Mesangial cell (primary cell): ENCODE measurements at places on chromosomes 6 and 20. TPM values are rescaled to one million over a fixed set of nuclear protein-coding genes. Genes with fewer than 3 reads are reported as not detected.

EPPIN gene
- not detected in 2 replicates for total RNA-seq

PHF10 gene
- 14.0 and 17.0 TPM in 2 replicates for total RNA-seq

DNAH8 gene
- total RNA-seq = under 0.01 TPM in 1 of 2 replicates, not detected in the other

LRRC1 gene
- total RNA-seq = 6.4 and 15.1 TPM in 2 replicates

ZSCAN9 gene
- total RNA-seq = 8.1 and 11.8 TPM in 2 replicates

ZNF391 gene
- total RNA-seq = 0.81 and 1.9 TPM in 2 replicates

WFDC5 gene
- total RNA-seq = not detected in 2 replicates

DSP gene
- total RNA-seq = 74.0 and 77.5 TPM in 2 replicates

PHACTR1 gene
- 1.8 and 4.1 TPM in 2 replicates for total RNA-seq

GRIK2 gene
- 1.0 and 1.1 TPM in 2 replicates for total RNA-seq

CCDC170 gene
- 0.33 and 0.76 TPM in 2 replicates for total RNA-seq

FOXS1 gene
- total RNA-seq = 2.3 and 15.2 TPM in 2 replicates

SLC17A2 gene
- total RNA-seq = 0.25 TPM in 1 of 2 replicates, not detected in the other

ZSWIM3 gene
- total RNA-seq = 2.6 and 3.5 TPM in 2 replicates

MYCT1 gene
- 0.16 and 0.25 TPM in 2 replicates for total RNA-seq

DPPA5 gene
- not detected in 2 replicates for total RNA-seq

STMND1 gene
- not detected in 2 replicates for total RNA-seq

CASS4 gene
- 0.38 TPM in 1 of 2 replicates, not detected in the other for total RNA-seq

IL17A gene
- total RNA-seq = not detected in 2 replicates

LY6G6C gene
- total RNA-seq = not detected in 2 replicates

PFDN6 gene
- total RNA-seq = 39.6 and 67.3 TPM in 2 replicates
